ENCODE measurements at places on chromosomes 3 and 15. TPM values are rescaled to one million over a fixed set of nuclear protein-coding genes. Genes with fewer than 3 reads are reported as not detected.

The ECE2 gene
- not detected for total RNA-seq

DNA sequence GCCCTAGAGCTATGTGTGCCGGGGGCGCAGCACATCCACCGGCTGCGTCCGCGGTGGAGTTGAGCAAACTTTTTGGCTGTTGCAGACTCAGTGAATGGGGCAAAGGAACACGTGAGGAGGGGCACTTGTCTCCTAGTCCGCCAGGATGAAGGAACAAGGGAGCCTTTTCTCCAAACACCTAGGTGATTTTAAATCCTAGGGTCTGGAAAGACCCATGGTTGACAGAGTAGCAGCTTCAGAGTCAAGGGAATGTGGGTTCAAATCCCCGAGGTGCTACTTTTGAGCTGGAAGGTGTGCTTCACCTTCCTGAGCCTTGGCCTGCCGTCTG lies 648 bp downstream of the ACAN start:
- no peak for DNase-seq

- DNase-seq: no peak
Observed at GRCh38 chr3:29397406-29397805, 116.5 kb downstream of the RBMS3 start.

The PRR20G gene
- total RNA-seq: not detected

DNA sequence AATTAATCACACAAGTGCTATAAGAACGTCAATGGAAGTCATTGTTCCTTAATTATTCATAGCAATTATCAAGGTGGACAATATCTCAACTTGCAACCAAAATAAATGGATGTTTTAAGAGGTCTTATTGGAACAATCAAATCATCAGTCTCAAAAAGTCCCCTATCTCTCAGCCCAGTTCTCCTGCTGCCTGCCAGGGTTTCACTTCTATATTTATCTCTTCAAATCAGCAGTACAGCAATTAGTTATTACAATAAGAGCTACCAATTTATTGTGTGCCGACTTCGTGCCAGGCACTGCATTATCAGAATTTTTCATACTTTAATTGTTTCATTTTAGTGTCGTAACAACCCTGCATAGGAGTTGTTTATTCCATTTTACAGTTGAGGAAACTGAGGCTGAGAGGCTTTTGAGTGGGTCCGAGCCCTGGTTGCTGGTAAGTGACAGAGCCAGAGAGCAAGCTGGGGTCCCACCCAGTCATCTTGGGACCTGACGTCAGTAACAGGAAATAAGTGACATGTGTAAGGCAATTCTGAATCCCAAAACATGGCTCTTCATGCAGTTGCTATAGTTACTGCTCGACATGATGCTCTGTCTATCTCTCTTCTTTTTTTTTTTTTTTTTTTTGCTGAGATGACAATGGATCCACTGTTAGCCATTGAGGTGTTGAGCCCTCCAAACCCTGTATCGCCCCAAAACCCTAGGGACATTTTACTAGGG lies 8.8 kb upstream of the KCTD6 start:
- DNase-seq: no peak

The CLSTN2 gene
- total RNA-seq: 0.13 TPM

The CCDC39 gene
- not detected for total RNA-seq

GRCh38 chr15:88700716-88701115 lies 61.9 kb downstream of the ISG20 start:
- DNase-seq: no peak

- DNase-seq: peak; percentile 46
Observed at GRCh38 chr3:14031271-14031670, 93.4 kb downstream of the CHCHD4 start.

DNA sequence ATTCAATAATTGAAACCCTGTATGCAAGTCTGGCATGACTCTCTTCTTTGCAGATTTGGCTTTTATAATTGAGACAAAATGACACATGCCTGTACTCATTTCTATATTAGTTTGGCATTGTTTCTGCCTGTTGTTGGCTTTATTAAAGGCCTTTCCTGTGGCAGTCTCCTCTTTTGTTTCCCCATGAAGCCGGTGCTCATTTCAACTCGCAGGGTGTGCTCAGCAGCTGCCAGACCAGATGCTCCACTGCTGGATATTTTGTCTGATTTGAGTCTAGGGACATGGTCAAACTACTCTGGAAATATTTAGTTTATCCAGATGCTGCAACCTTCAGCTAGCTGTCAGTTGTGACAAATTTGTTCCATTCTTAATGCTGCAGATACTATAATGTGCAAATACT lies 445.3 kb downstream of the NAALADL2 start:
- DNase-seq: peak; percentile 36

The HEG1 gene
- total RNA-seq: 19.9 TPM

DNA sequence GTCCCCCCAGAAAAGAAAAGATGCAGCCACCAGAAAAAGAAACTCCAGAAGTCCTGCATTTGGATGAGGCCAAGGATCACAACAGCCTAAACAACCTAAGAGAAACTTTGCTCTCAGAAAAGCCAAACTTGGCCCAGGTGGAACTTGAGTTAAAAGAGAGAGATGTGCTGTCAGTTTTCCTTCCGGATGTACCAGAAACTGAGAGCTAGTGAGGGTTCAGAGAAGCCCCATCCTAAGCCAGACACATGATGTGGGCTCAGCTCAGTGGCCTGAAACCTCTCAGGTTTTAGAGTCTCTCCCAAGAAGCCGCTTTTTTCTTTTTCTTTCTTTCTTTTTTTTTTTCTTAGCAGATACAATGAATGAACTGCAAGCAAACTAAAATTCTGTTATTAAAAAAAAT lies 7.8 kb downstream of the SLC51B start:
- DNase-seq: no peak

GRCh38 chr3:158725348-158726011 lies 6.8 kb downstream of the RARRES1 start:
- peak; percentile 96 for DNase-seq

The STX19 gene
- total RNA-seq: not detected

The PYDC2 gene
- not detected for total RNA-seq

Measured in LHCN-M2 (cell line).